NCI-H1417 (cell line): ENCODE measurements at places on chromosomes 6 and 20.

DNA sequence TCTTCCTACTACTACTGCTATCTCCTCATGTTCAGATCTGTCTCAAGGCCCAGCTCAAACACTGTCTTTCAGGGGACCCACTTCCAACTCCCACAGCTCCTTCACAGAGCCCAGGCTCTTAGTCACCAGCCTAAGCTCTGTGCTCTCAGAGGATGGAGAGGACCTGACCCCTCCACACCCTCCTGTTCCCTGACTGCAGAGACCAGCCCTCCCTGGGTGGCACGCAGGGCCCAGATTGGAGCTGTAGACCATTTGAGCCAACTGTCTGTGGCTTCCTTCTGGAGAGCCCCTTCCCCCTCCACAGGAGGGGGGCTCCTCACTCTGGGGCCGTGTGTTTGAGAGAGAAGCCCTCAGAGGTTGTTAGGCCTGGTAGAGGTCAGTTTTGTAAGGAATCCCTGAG is 9.8 kb downstream of the SNPH start:
- DNase-seq, result no peak

DNA sequence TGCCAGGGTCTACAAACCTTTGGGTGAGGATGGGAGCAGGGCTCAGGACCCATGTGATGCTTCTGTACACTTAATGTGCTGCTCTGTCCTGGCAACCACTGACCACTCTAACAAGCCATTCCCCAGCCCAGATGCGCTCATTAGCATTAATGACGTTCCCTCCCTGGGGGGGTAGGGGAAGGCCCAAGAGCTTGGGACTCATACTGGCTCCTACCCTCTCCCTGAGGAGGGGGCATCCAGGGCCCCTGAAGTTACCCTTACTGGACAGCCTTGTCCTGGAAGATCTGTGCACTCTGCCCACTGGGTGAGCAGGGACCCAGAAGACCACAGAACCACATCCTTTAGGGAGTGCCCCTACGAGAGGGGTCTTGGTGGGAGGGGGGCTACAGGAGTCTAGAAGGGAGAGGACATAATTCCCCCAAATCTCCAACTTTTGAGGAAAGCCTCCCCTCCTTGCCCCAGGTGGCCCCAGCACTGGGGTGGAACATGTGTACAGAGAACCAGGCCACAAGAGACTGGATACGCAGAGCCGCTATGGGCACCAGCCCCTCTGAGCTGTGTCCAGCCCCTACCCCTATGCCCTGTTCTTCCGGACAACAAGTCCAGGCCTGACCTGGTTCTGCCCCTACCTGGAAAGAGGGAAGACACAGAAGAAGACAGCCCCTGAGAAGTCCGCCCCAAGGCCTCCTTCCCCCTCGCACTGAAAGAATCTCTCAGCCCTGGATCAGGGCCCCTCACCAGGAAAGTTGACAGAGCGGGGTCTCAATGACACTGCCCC is 1.4 kb downstream of the TEAD3 start:
- DNase-seq, result no peak

GRCh38 chr6:163412801-163413344 is 1.6 kb upstream of the QKI start:
- DNase-seq, result no peak

- DNase-seq, result no peak
These were observed 53.5 kb upstream of the CEP85L start for GRCh38 chr6:118704915-118705314.

DNA sequence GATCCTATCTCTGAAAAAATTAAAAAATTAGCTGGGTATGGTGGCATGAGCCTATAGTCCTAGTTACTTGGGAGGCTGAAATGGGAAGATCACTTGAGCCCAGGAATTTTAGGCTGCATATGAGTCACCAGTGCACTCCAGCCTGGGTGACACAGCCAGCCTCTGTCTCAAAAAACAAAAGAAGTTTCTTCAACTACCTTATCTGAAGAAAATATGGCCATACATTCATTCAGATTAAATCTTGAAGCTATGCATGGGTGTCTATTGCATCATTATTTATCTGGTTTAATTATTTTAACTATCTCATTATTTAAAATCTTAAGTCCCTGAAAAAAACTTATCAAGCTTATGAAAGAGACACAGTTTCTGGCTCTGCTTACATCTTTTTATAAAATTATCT is 204.1 kb downstream of the SIM1 start:
- no peak for DNase-seq

DNA sequence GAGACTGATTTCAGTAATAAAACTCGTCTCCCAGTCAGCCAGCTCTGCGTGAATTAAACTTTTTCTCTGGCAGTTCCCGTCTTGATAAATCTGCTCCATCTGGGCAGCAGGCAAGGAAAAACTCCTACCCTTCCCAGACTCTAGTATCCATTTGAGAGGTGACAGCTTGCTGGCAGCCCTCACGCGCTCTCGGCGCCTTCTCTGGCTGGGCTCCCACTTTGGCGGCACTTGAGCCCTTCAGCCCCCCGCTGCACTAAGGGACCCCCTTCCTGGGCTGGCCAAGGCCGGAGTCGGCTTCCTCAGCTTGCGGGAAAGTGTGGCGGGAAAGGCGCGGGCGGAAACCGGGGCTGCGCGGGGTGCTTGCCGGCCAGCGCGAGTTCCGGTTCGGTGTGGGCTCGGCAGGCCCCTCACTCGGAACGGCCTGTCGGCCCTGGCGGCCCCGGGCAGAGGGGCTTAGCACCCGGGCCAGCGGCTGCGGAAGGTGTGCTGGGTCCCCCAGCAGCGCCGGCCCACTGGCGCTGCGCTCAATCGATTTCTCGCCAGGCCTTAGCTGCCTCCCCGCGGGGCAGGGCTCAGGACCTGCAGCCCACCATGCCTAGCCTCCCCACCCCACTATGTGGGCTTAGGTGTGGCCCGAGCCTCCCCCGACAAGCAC is 21.8 kb upstream of the GMPR start:
- DNase-seq, result no peak

DNA sequence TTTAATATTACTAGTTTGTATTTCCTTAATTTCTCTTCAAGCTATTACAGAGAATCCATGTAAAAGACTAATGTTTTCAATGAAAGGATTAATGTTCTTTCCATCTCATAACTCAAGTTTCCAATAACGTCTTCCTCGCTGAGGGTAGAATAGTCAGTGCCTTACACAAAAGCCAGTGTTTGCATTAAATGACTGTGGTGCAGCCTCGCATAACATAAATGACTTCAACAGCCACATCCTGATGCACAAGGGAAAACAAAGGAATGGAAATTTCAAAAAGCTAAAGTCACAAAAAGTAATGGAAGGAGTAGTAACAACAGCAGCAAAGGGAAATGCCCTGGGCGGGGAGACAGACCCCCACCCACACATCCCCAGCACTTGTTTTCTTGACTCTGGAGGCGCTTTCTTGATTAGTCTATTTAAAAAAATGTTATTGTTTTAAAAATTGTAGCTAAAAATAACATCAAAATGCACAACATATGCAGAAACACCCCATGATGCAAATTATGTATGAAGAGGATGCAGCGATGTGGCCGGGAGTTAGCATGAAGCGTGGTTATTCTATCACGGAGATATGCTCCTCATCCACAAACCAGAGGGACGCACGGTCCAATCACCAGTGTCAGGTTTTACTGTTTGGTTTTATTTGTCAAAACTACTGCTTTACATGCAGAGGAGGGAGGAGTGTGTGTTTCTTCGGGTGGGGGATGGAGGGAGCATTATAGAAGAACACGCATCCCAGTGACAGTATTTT is 228.6 kb downstream of the GMPR start:
- DNase-seq, result no peak

- DNase-seq, result peak; percentile 27
These were observed 10.2 kb downstream of the UBE3D start for GRCh38 chr6:83055366-83055964.

GRCh38 chr6:13488015-13488895 is 855 bp upstream of the GFOD1 start:
- peak; percentile 81 for DNase-seq

- no peak for DNase-seq
These were observed 127.8 kb upstream of the FOXA2 start for GRCh38 chr20:22711971-22712755.

GRCh38 chr6:90677440-90677839 is 90.6 kb upstream of the MAP3K7 start:
- peak; percentile 83 for DNase-seq

GRCh38 chr6:26006086-26006939 is 43.7 kb downstream of the TRIM38 start:
- DNase-seq, result no peak

GRCh38 chr6:170459451-170459850 is 93.7 kb downstream of the PSMB1 start:
- no peak for DNase-seq

- DNase-seq, result no peak
These were observed 58.6 kb downstream of the SNAI1 start for GRCh38 chr20:50041246-50041873.

GRCh38 chr6:108565091-108565766 is 4.5 kb downstream of the FOXO3 start:
- no peak for DNase-seq

DNA sequence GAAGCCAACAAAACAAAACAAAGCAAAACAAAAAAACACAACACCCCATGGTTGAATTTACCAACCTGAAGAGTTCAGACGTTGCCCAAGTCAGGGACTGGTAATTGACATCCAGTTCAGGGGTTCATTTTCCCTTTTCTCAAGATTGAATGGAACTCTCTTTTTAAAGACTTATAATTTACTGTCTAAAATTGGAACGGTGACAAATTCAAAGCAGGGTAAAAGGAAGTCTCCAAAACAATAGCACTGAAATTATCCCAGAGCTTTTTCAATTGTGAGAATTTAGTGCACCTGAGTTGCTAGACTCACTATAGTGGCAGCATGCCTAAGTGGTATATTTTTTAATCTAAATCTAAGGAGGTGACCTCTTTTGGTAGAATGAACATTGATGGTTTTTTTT is 90.9 kb upstream of the PREP start:
- DNase-seq, result no peak

DNA sequence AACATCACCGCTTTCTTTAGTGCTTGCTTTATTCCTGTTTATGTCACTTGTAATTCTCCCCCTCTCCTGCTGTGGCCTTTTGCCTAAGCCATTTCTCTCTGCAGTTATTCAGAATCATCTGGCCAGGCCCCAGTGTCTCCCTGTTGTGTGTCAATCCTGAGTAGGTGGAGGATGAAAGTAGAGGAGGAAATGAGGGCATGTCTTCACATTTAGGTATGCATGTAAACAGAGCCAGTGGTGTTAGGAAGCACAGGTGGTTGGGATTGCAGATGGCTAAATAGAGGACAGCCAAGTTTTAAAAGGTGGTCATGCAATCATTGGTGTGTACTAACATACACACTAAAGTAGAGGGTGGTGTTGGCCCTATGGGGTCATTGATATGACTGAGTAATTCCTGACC is 5.2 kb downstream of the PRSS35 start:
- no peak for DNase-seq

DNA sequence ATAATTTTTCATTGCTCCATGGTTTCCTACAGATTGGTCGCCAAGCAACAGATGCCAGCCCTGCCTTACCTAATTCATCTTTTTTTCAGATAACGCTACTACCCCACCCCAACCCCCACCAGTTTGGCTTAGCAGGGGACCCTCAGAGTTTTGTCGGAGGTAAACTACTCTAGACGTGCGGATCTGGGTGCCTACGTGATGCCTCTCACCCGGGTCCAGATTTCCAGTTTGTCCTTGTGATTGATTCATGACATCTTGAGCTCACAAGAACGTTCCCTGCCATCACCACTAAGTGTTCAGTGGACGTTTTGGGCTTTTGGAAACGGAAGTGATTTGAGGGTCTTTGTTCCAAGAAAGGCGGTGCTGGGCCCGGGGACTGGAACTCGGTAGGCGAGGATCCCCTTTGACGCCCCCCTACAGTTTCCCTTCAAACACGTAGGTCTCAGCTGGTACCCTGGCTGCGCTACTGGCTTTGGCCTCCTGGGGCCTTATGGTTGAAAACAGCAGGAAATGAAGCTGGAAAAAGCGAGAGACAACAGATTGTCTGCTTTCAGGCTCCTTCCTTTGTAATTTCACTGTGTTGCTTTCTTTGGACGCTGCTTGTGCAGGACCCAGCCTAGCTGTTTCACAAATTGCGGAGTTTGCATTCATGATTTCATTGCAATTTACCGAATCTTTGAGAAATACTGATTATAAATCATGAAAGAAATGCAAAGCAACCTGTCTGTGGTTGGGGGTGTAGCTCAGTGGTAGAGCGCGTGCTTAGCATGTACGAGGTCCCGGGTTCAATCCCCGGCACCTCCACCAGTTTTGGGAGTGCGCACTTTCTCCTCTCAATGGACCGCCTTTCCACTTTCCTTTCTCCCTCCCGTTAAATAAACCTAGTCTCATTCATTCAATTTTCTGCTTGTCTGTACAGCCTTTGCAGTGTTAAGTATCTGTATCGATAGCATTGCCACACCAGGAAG is 81.0 kb downstream of the GPX5 start:
- peak; percentile 82 for DNase-seq

GRCh38 chr20:8315639-8316573 is 183.8 kb downstream of the PLCB1 start:
- DNase-seq, result no peak
